ENCODE measurements at places on chromosomes 13 and 19.

GRCh38 chr19:44603201-44603945 lies 10.0 kb upstream of the IGSF23 start:
- DNase-seq: no peak

DNA sequence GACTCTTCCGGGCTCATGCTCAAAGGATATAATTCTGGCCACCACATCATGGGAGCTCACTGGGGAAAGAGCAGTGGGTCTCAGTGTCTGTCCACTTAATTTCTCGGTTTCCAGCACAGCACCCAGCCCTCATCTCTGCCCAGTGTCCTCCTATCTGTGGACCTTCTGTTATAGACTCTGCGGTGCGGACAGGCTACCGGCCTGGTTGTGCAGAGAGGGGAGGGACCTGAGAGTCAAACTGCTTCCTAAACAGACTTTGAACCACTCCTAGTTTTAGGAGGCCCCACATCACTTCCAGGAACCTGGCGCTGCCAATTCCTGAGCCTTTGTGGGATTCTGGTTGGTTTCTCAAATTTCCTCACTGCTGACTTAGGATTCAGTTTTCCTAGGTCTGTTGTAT lies 59.8 kb upstream of the MED4 start:
- no peak for DNase-seq

DNA sequence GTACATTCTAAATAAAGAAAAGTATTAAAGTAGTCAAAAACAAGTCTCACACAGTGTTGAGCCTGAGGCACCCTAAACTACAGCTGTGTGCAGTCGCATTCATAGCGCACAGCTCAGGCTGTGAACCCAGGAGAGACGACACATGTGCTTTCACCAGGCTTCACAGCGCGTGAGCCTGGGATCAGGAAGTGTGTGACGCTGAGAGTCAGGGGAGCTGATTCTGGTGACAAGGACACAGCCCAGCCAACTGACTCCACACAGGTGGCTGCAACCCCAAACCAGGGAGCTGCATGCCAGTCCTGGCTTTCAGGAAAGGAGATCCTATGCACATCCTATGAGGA lies 41.6 kb downstream of the COL4A1 start:
- DNase-seq: no peak

DNA sequence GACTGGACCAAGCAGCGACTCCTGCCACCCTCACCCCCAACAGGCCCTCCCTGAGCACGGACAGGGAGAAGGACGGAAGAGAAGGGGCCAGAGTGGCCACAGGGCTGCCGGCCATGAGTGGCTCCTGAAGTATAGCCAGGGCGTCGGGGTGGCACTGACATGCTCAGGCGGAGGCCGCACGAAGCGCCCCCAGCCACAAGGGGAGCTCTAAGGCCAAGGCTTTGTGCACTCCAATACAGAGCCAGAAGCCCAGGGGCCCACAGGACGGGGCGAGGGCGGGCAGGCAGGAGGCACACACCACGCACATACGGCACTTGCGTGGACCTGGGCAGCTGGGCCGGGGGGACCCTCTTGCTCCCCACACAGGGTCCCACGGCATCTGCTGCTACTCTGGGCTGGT lies 52.0 kb downstream of the KLF2 start:
- no peak for DNase-seq

GRCh38 chr19:47681388-47681787 lies 31.8 kb upstream of the EHD2 start:
- DNase-seq: no peak

GRCh38 chr19:6059396-6059947 lies 50.8 kb downstream of the RFX2 start:
- no peak for DNase-seq

- DNase-seq: no peak
These were observed 28.1 kb upstream of the ZNF527 start for GRCh38 chr19:37342753-37343152.

- no peak for DNase-seq
These were observed 8.0 kb downstream of the SIRT6 start for GRCh38 chr19:4174213-4174894.

- DNase-seq: no peak
These were observed 1.9 kb downstream of the HNRNPA1L2 start for GRCh38 chr13:52644108-52644507.

DNA sequence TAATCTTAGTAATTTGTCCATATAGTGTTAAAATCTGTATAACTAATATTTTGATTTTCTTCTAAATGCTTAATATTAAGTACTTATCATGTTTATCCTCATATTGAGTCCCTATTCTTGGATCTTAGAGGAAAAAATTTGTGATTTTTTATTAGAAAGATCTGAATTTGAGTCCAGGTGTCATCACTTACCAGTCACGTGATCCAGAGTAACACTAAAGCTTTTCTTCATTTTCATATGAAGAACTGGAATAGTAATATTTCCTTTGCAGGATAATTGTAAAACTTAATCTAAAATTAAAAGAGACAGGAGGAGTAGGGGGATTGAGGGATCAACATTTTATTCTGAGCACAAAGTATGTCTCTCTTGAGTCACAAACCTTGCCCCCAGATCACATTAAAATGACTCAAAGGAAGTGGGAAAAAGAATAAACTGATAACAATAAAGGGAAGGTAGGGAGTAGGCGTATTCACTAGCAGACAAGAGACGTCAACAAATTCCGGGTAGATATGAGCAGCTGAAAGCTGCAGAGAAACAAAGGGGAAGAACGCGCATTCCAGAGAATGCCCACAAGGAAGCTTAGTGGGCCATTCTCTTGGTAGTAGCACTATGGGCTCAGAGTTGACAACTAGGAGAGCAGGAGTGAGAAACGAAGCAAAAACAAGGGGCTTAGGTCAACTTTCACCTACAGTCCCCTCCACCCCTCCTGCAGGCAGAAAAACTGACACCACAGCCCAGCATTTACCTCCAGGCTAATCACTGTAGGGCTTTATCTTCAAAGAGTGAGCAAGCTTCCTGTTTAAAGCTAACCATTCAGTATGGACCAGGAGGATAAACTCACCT lies 123.1 kb downstream of the SPRY2 start:
- DNase-seq: no peak

DNA sequence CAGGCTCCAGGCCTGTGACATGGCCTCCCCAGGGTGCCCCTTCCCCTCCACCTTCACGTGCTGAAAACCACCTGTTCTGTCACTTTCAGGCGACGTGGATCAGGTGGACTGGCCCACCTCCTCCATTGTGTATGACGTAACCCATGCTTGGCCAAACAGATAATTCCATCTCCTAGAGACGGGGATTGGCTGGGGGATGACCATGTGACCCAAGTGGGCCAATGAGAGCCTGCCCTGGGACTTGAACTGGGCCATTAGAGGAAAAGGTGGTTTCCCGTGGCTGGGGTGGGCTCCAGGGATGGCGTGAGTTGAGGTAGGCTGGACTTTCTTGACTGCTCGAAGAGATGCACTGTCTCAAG lies 3.6 kb upstream of the ADAMTSL5 start:
- no peak for DNase-seq

- no peak for DNase-seq
These were observed 31.9 kb downstream of the PTPRS start for GRCh38 chr19:5308451-5309437.

GRCh38 chr13:108273429-108274118 lies 4.1 kb downstream of the TNFSF13B start:
- no peak for DNase-seq

- DNase-seq: no peak
These were observed 16.3 kb upstream of the PTPRS start for GRCh38 chr19:5356918-5357317.

DNA sequence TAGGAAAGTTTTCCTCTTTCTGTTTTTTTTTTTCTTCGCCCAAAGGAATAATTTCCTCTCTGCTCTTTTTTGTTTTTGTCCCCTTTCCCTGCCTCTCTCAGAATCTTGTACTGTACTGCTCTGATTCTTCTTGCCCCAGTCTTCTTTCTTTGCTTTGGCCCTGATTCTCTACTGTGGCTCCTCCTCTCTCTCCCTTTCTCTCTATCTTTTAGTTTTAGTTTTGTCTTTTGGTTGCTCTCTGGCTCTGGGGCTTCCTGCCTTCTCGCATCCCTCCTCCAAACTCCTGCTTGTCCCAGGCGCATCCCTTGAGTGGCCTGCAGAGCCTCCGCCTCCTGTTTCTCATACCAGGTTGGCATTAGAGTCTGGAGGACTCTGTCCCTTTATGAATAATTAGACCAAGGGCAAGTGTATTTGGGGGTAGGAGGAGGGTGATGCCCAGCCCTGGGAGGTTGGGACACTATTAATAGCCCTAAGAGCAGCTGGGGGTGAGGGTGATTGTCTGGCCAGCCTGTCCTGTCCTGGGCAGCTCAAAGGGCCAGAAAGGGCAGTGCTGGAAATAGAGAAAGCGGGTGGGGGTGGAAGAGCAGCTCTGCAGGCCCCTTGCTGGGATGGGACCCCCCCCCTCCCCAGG lies 39.1 kb downstream of the LYL1 start:
- DNase-seq: no peak

DNA sequence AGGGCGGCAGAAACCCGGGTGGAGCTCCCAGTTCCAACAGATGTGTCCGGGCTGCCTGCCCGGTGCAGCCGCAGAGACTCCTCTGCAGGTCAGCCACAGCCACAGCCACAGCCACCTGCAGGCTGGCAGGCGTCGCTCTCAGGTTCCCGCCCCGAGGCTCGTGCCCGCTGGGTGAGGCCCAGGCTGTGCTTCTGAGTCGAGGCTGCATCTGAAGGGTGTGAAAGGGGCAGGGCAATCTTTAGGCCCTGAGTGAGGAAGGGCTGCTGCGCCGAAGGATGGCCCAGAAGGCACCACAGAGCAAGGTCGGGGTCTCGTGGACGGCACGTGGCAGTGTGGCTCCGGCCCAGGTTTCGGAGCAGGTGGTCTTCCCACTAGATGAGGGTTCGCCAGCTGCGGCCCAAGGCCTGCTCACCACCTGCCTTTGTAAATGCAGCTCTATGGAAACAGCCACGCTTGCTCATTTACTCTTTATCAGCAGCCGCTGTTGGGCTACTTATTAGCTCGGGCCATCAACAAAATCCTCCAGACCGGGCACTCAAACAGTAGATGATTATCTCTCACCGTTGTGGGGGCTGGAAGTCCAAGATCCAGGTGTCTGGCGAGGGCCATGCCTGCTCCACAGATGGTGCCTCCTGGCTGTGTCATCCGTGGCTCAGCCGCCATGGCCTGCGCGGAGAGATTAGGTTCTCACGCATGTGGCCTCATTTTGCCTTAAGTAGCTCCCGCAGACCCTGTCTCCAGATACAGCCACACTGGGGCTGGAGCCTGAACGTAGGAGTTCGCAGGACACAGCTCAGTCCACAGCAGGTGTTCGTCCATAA lies 40.3 kb upstream of the TFDP1 start:
- no peak for DNase-seq

DNA sequence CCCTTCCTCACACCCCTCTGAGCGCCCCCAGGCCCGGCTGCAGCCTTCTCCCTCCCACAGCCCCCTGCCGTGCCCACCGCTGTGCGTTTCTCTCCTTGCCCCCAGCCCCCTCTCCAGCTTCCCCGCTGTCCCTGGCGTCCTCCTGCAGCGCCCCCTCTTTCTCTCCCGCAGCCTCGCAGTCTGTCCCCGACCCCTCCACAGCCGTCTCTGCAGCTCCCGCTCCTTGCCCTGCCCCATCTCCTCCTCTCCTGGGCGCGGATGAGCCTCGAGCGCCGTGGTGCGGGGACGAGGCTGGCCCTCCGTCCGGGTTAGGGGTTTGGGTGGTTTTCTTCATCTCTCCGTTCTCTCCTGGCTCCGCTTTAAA lies 1.1 kb downstream of the KMT5C start:
- no peak for DNase-seq

GRCh38 chr13:23357349-23357748 lies 76.2 kb downstream of the SACS start:
- no peak for DNase-seq

DNA sequence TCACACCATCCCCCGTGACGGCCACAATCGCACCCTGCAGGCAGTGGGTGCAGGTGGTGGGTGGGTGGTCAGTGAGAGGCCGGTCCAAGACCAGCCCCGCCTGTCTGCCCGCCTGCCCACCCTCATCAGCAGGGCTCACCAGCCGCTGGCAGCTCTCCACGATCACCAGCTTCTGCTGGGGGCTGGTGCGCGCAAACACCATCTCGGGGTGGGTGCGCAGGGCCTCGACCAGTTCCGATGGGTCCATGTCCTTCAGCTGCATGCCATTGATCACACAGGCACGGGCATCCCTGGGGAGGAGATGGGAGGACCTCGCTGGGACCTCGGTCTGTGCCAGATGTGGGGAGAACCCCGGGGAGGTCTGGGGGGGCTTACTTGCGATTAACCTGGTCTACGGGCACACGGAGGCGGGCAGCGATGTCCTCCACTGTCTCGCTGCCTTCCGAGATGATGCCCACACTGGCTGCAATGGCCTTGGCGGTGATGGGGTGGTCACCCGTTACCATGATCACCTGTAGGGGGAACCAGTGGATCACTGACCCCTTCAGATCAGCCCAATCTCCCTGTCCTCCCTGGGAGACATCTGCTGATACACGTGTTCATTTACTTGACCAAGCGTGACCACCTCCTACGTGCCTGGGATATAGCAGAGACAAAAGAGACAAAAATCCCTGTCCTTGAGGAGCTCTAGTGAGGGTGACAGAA lies 8.0 kb downstream of the ATP4A start:
- no peak for DNase-seq

- DNase-seq: no peak
These were observed 195.3 kb downstream of the USP12 start for GRCh38 chr13:26976313-26976712.

GRCh38 chr19:20416661-20417060 lies 148.9 kb downstream of the ZNF737 start:
- no peak for DNase-seq

DNA sequence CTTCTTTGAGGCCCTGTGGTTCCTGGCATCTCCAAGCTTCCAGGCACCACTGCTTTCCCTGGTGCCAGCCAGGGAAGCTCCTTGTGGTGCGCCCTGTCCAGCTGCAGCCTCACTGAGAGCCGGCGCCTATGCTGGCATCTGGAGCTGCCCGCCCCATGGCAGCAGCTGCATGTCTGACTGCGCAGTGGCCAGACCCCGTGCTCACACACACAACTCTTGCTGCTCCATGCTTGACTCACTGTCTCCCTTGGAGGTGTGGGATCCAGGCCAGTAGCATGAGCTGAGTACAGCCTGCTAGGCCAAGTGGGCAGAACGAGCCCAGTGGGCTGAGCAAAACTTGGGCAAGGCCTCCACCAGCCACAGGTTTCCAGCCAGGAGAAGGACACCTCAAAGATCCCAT lies 11.5 kb upstream of the SUPT20H start:
- no peak for DNase-seq

GRCh38 chr13:103354171-103354570 lies 288.0 kb upstream of the SLC10A2 start:
- DNase-seq: no peak

- DNase-seq: no peak
These were observed 10.1 kb downstream of the PPP6R1 start for GRCh38 chr19:55248704-55249103.

GRCh38 chr19:33408116-33408515 lies 34.6 kb downstream of the CEBPG start:
- DNase-seq: no peak
